ENCODE measurements at places on chromosomes 6 and 20. TPM values are rescaled to one million over a fixed set of nuclear protein-coding genes. Genes with fewer than 3 reads are reported as not detected.
A peak's percentile ranks its signal among the peaks of the same experiment; 100 is the strongest.

GRCh38 chr6:169370054-169370453 is 116.4 kb upstream of the THBS2 start:
- no peak for DNase-seq

GRCh38 chr6:149895833-149896271 is 2.1 kb downstream of the RAET1E start:
- DNase-seq = peak; percentile 22

GRCh38 chr20:7151676-7152470 is 384.4 kb downstream of the BMP2 start:
- no peak for DNase-seq

- no peak for DNase-seq
These were observed 2.2 kb downstream of the SNX21 start for GRCh38 chr20:45835825-45836224.

GRCh38 chr6:102488729-102489128 is 1095.2 kb downstream of the GRIK2 start:
- DNase-seq = no peak

GRCh38 chr6:139119552-139119951 is 15.3 kb upstream of the HECA start:
- no peak for DNase-seq

Gene HLA-DPB1
- polyA plus RNA-seq = 87.6 TPM

Gene STMND1
- polyA plus RNA-seq = not detected

Gene GSTA2
- polyA plus RNA-seq = not detected

Gene OR2J1
- not detected for polyA plus RNA-seq

Gene VIP
- not detected for polyA plus RNA-seq
